Natural killer cell treated with Interleukin-12 subunit alpha and Interleukin-12 subunit beta and Interleukin-15 and Interleukin-18, amount 100 ng/mL, for 72 hours (primary cell): ENCODE measurements at places on chromosomes 7 and 10. TPM values are rescaled to one million over a fixed set of nuclear protein-coding genes. Genes with fewer than 3 reads are reported as not detected.
A peak's percentile ranks its signal among the peaks of the same experiment; 100 is the strongest.

DNA sequence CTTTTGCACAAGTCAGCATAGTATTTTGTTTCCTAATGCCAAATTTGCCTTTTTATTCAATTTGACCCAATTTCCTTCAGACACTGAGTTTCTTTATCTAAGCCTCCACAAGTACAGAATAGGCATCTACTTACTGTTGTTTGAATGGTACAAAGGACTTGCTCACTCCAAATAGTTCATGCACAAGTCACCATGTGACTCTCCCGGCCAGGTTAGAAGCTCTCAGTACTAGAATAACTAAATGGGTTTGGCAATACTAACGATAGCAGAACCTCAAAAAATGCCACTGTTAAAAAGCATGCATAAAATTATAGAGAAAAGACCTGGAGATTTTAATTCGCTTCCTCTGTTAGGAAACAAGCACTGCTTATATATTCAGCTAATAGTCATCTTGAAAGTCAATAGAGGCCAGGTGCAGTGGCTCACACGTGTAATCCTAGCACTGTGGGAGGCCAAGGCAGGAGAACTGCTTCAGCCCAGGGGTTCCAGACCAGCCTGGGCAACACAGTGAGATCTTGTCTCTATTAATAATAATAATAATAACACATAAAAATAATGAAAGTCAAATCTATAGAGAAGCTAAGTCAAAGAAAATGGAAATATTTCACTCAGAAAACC is 335.8 kb upstream of the MBL2 start:
- no peak for DNase-seq

ANXA11 gene
- total RNA-seq: 166 TPM

- no peak for DNase-seq
Observed at GRCh38 chr7:9657257-9657656, 1223.8 kb downstream of the NXPH1 start.

SRPK2 gene
- total RNA-seq: 47.3 TPM

GRCh38 chr7:2037808-2038522 is 194.8 kb downstream of the MAD1L1 start:
- peak; percentile 50 for DNase-seq
